ENCODE measurements at places on chromosomes 5 and 9.

DNA sequence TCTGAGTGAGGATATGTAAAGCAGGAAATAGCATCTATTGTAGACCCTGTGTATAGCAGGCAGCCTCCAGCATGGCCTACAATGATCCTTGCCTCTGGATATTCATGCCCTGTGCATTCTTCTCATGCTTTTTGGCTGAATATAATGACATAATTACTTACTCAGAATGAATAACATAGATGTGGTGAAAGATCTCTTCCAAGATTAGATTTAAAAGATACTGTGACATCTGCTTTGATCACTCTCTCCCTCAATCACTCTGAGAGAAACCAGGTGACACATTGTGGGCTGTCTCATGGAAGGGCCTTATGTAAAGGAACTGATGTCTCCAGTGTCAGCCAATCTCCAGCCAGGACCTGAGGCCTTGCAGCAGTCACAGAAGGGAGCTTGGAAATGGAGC lies 376.7 kb downstream of the DNAH5 start:
- no peak for DNase-seq

DNA sequence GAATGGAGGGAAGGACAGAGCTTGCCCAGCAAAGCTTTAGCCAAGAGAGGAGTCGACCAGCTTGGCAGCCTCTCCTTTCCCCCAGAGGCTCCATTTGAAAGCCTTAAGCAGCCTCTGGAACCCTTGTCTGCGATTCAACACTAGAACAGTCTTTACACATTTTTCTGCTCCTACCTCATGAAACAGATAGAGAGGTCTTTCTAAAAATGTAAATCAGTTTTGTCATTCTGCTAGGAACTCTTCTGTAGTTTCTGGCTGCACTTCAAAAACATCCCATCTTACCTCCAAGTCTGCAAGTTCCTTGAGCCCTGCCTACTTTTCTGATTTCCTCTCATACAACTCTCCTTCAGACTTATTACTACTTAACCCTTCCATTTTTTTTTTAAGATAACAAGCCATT lies 70.1 kb downstream of the PDE4D start:
- DNase-seq = no peak

DNA sequence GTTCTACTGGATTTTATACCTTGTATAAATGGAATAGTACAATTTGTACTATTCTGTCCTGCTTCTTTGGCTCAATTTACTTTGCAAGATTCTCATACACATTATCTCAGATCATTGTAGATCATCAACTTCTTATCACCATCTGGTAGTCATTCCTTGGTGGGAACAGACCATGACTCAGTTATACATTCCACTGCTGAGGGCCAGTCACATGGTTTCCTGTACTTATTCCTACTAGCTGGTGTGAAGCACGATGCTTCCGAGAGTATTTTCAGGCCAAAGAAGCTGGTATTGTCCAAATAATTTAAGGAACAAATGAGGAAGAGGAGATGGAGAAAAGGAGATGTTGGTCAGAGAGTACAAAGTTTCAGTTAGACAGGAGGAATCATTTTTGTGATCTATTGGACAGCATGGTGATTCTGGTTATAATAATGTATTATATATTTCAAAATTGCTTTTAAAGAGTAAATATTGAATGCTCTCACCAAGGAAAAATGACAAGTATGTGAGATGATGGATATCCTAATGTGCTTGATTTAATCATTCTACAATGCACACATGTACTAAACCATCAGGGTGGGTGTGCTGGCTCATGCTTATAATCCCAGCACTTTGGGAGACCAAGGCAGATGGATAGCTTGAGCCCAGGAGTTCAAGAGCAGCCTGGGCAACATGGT lies 124.1 kb downstream of the SYK start:
- DNase-seq = no peak

DNA sequence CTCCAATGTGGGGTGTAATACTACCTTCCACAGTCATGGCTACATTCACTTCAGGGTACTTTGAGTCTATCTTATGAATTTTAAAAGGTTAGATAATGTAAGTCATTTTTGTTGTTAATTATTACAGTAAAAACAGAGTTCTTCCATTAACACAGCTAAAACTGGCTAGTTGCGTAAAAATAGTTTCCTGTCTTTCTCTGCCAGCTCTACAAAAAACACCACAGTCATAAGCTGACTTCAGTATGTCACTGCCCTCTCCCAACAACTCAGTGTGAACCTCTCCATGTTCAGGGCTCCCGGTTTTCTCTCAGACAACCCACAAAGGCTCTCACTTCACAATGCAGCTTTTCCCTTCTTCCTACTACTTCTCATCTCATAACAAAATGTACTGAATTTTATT lies 84.8 kb upstream of the ITGA1 start:
- no peak for DNase-seq

- DNase-seq = no peak
Observed at GRCh38 chr5:81202655-81203054, 30.5 kb upstream of the CKMT2 start.

DNA sequence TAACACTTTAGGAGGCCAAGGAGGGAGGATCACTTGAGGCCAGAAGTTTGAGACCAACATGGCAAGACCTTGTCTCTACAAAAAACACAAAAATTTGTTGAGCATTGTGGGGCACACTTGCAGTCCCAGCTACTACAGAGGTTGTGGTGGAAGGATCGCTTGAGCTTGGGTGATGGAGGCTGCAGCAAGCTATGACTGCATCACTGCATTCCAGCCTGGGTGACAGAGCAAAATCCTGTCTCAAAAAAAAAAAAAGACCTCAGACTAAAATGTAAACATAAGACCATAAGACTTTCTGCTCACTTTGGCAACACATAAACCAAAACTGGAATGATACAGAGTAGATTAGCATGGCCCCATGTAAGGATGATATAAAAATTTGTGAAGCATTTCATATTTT lies 24.6 kb upstream of the NANS start:
- no peak for DNase-seq
